ENCODE measurements at places on chromosomes 16 and 17.

GRCh38 chr16:72787514-72788268 lies 260.2 kb downstream of the ZFHX3 start:
- DNase-seq, result peak; percentile 29

- no peak for DNase-seq
Observed at GRCh38 chr16:80509872-80510271, 30.9 kb upstream of the DYNLRB2 start.

DNA sequence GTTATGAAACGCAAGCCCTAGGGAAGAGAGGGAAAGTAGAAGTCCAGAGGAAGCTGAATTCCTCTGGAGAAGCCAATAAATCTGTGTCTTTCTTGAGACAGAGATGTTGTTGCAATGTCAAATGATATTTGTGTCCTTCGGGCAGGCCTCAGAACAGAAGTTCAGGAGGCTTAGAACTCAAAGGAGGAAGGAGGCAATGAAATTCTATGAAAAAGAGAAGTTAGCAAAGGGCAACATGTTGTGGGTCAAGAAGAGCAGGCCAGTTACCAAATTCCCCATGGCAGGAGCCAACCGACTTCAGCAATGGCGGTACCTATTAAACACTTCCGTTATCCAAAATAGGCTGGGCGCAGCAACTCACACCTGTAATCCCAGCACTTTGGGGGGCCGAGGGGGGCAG lies 109.0 kb upstream of the DHX40 start:
- DNase-seq, result no peak

- no peak for DNase-seq
Observed at GRCh38 chr17:10311131-10311530, 61.7 kb downstream of the MYH13 start.

DNA sequence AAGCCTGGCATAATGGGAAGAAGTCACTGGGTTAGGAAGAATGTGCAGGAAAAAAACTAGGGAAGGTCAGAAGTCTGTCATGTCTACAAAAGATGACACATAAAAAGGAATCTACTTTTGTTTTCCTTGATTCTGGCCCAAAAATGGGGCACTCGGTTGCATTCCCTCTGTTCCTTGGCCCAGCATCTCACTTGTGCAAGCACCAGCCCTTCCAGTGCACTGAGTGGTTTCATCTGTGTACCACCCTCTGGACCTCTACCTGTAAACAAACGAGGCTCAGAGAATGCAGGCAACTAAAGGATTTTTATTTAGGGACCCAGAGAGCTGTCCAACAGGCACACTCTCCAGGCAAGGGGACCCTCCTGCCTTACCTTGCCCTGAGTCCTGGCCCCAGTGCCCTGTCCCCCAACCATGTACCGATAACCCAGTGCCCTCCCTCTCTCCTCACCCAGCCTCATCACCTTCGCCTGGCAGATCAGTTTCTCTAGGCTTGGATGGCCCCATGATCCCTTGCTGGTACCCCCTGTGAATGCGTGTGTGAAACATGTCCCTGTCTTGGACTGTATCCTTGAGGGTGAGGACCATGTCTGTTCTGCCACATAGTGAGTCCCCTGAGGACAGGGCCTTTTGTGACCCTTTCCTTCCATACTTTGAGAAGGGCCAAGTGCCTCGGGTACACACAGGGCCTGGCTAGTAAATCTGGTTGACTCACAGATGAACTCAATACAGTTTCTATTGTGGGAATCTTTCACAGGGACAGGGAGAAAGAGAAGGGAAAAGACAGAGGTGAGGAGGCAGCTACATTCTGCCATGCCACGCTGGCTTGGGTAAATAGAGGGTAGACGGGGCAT lies 13.3 kb downstream of the NXPH3 start:
- no peak for DNase-seq

- no peak for DNase-seq
Observed at GRCh38 chr16:46573834-46574159, 47.4 kb downstream of the SHCBP1 start.

DNA sequence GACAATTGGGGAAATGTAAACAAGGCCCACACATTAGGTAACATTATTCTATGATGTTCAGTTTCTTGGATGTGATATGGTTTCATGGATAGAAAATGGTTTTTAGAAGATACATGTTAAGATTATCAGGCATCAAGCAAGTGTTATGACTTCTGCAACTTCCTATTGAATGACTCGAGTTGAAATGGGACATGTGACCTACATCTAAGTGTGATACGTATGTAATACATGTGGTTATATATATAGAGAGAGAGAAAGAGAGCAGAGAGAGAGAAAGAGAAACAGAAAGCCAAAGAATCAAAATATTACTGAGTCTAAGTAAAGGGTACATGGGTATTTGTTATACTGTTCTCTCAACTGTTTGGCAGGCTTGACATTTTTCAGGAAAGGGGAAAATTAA lies 1.7 kb downstream of the TMEM170A start:
- no peak for DNase-seq

DNA sequence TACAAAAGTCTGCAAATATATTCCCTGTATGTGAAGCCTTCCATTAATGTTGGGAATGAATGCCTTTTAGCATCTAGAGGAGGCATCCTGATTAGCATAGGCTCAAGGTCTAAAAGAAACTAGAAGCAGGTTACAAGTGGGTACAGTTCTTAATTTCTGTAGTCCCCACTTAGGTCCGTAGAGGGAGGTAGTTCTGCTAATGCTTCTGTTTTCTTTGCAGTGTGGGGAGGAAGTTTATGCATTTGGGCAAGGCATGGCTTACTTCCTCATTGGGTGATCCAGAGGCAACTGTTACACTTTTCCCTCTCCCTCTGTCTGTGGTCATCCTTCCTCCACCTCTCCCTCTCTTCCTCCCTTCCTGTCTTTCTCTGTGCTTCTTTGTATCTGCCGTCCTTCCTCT lies 108.4 kb upstream of the ZKSCAN2 start:
- no peak for DNase-seq

- DNase-seq, result no peak
Observed at GRCh38 chr17:72240333-72240732, 119.5 kb downstream of the SOX9 start.

DNA sequence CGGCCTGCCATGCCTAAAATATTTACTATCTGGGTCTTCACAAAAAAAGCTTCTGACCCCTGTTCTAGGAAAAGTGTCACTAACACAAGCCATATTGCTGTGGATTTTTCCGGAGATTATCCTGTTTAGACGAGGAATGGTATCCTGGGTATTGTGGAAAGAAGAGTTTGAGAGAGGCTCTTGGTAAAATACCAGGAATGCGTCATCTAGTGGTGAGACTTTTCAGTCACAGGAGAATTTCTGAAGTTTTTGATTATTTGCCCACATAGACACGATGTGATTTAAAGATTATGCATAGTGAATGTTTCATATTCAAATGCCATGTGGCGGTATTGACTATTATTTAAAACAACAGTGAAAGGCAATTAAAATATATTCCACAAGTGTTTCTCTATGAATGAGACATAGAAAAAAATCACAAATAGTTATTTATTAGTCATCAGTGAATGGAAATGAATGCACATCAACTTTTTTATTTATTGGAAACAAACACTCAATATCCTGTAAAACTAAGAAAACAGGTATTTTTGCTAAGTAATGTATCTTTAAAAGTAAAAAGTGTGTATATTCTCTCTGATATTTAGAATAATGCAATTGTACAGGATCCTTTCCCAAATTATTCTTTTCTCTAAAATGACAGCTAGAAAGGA lies 7.8 kb downstream of the KRT28 start:
- DNase-seq, result no peak

DNA sequence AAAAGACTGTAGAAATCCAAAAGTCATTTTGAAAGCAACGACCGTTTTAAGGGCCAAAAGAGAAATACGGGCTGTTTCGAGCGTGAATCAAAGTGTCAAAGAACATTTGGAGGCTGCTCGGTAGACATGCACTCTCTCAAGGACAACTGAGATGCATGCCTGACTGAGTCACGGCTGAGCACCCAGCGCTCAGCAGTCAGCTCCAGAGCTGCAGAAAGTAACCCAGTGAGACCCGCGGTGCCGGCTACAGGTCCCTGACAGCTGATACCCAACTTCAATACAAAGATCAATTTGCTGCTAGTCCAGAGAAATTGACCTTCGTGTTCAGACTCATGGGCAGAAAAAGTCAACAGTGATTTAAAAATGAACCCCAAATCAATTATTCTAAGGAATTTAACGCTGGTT lies 214.9 kb downstream of the STX8 start:
- DNase-seq, result no peak

DNA sequence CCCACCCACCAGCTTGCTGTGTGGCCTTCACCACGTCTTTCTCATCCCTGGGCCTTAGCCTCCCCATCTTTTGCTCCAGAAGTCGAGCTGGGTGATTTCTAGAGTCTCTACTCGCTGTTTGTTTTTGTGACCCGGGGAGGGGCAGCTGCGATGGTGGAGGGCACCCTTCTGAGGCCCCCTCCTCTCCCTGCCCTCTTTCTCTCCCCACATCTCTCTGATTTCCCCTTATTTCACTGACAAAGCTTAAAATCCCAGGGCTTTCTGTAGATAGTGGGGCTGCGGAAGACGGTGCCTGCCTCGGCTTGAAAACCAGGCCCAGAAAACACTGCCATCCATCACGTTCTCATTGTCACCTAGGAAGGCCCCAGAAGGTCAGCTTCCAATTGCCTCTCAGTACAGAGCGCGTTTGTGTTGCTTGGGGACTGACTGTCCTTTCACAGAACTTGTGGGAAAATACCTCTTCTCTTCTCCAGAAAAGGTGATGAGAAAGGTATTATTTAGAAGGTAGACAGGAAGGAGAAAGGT lies 95.1 kb downstream of the NTN1 start:
- DNase-seq, result no peak

GRCh38 chr16:27945233-27945973 lies 118.1 kb downstream of the GSG1L start:
- no peak for DNase-seq

DNA sequence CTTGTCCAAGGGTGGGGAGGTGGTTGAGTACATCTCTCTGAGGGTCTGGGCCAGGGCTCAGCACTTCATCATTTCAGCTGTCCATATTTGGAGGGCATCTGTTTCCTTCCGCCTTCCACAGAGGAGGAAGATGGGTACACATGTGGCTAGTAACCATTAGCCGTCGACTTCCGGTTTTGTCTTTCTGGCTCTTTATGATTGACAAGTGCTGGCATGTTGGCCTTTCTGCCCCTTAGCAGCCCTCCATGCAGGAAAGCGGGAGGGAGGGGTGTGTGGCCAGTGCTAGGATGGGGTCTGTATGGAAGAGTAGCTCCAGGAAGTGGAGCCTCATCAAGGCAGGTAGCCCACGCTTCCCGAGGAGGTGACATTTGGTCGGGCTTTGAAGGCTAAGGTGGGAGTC lies 69.6 kb downstream of the RAI1 start:
- DNase-seq, result peak; percentile 40

GRCh38 chr16:58012481-58012880 lies 11.3 kb downstream of the USB1 start:
- DNase-seq, result no peak

DNA sequence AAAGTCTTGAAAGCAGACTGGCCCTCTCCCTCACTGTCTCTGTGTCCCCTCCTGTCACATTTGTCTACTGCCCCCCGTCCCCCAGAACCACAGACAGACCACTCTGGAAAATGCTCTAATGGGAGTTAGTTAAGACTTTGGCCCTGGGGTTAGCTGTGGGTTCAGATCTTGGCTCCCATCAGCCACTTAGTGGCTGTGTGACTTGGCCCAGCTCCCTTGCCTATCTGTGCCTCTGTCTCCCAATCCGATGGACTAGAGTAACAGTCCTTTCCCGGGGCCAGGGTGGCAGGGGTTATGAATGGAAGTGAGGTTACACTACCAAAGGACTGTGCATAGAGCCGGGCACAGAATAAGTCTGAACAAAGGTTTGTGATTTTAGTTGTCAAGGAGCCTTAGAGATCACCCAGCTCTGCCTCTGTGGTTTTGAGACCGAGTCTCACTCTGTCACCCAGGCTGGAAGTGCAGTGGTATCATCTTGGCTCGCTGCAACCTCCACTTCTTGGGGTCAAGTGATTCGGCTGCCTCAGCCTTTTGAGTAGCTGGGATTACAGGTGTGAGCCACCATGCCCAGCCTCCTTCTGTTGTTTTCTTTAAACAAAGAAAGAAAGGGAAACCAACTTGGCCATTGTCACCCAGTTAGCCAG lies 23.7 kb downstream of the PPL start:
- DNase-seq, result no peak

GRCh38 chr16:79658301-79659033 lies 57.9 kb upstream of the MAF start:
- no peak for DNase-seq

- DNase-seq, result no peak
Observed at GRCh38 chr16:2769100-2769529, 8.0 kb downstream of the ELOB start.

DNA sequence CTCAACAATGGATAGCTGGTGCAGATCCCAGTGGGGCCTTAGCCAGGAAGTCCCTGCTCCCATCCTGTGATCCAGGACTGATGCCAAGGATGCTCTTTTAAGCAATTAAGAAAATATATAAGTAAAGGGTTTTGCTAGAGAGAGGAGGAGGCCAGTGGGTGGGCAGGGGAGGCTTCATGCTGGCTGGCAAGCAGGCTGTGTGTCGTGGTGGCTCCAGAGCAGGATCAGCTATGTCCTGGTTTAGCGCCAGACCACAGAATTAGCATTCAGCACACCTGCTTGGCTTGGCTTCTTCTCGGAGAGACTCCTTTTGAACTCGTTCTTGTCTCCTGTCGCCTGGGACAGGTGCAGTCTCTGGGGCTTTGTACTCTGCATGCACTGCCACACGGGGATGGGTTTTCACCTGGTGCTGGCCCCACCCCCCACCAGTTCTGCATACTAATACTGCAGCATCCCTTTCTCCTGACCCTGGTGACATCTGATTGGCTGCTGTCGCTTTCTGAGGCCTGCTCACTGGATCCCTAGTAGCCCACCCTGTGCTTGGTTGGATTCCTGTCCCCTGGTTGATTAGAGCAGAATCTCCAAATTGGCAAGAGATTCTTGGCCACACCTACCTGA lies 66.1 kb downstream of the PLD6 start:
- no peak for DNase-seq

GRCh38 chr17:1035546-1036170 lies 38.7 kb downstream of the TIMM22 start:
- no peak for DNase-seq

DNA sequence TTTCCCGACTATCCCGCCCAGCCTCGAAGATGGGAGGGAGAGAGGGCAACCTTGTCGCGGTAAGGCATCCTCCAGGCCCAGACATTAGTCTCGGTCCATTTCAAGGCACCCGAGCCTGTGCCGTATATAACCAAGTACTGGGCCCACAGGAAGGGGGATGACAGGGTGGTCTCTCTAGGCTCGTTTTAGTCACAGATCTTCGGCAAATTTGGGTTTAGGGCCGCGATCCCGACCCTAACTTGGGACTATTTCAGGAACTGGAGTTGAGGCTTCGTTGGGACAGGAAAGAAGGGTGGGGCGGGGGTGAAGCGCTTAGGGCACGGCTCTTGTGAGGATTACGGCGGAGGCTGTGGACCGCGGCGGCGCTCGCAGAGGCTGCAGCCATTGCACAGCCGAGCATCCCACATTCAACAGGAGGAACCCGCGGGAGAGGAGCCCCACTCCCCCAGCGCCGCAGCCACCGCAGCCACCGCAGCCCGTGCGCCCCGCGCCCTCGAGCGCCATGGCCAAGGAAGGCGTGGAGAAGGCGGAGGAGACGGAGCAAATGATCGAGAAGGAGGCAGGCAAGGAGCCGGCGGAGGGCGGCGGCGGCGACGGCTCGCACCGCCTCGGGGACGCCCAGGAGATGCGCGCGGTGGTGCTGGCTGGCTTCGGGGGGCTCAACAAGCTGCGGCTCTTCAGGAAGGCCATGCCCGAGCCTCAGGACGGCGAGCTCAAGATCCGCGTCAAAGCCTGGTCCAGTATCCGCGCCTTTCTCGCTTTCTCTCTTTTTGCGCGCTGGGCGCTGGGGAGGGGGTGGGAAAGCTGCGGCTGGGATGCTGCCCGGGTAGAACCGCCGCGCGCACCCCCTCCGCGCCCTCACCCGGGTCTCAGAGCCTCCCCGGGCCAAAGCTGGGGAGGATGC lies at the start of gene VAT1L:
TSS of gene VAT1L (plus strand) at position 384 of the 904 bp plus-strand sequence. CDS start at position 503, 119 bp downstream.
- DNase-seq, result peak; percentile 11

GRCh38 chr17:82424001-82424862 lies 5.8 kb upstream of the OGFOD3 start:
- DNase-seq, result peak; percentile 38

All from memory B cell (primary cell).